ENCODE measurements at places on chromosomes 6 and 20.
A peak's percentile ranks its signal among the peaks of the same experiment; 100 is the strongest.

DNA sequence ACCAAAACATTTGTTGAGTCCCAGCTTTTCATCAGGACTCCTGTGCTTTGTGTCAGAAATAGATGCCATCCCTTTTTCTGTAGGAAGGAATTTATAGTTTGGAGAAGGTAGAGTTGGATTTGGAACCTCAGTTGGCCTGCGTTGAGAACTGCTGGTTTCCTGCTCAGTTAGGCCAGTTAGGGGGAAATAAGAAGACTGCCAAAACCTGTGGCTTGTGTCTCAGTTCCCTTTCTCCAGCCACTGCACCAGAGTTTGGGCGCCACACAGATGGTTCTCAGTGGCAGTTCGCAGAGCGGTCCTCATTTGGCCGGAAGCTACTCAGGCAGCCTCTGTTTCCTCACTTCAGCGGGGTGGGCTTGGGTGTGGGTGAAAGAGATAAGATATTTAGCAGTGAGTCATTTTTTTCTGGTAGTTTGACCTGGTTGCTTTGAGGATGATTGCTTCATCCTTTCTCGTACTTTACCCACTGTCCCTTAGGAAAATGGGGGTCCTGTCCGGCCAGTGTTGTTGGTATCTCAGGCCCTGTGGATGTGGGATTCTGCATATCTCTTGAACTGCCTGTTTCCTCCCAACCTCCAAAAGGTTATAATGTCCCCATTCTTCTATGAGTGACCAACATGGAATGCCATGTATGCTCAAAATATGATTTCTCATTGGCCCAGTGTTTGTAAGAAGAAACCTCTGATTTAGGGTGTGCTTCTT is 53.7 kb downstream of the JARID2 start:
- DNase-seq = no peak

GRCh38 chr6:12348530-12349511 is 58.7 kb downstream of the EDN1 start:
- DNase-seq = no peak

- no peak for DNase-seq
These were observed 55.3 kb downstream of the DLGAP4 start for GRCh38 chr20:36361406-36361805.

- DNase-seq = no peak
These were observed 71.0 kb upstream of the SPACA1 start for GRCh38 chr6:87976616-87977015.

DNA sequence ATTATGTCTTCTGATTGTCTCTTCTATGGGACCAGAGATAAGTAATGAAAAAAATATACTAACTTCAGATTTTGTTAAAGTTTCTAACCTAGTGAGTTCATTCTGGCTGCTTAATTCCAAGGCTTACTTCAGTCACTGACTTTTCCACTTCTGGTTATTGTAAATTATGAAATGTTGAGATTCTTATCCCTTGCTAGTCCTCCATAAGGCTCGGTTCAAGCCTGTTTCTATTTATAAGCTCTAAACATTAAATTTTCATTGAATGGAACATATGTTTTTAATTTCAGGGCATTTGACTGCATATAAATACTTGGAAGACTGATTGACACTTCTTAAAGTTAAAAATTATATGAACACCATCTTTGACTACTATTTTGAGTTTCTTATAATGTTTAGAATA is 23.6 kb upstream of the NKAIN2 start:
- DNase-seq = no peak

- DNase-seq = peak; percentile 13
These were observed 171.1 kb upstream of the SNX9 start for GRCh38 chr6:157651731-157652490.

- no peak for DNase-seq
These were observed 3.1 kb downstream of the NTSR1 start for GRCh38 chr20:62711703-62712101.

DNA sequence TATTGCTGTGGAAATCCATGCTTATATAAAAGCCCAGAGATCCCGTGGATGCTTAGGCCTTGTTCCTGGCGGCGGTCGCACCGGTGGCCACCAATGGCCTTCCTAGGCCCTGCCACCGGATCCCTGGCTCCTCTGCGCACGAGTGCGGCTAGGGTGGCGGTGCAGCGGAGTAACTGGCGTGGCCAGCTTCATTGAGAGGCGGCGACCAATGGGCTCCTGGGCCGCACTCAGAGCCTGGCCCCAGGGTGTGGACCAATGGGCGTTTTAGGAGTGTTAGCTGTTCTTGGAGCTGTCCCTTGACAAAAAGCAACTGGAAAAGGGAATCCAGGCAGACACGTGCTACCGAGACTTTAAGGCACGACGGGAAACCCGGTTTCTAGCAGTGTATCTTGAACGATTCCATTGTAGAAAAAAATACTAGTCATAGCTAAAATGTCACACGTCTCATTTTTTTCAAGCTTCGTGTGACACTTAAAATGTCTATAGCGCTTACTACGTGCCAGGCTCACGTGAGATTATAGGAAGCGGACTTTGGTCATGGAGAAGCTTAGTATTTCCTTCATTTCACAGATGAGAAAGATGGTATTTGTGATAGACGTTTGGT is 1.7 kb downstream of the AMD1 start:
- DNase-seq = peak; percentile 81
